ENCODE measurements at places on chromosomes 3 and 15. TPM values are rescaled to one million over a fixed set of nuclear protein-coding genes. Genes with fewer than 3 reads are reported as not detected.

GMNC gene
- not detected for total RNA-seq

DNA sequence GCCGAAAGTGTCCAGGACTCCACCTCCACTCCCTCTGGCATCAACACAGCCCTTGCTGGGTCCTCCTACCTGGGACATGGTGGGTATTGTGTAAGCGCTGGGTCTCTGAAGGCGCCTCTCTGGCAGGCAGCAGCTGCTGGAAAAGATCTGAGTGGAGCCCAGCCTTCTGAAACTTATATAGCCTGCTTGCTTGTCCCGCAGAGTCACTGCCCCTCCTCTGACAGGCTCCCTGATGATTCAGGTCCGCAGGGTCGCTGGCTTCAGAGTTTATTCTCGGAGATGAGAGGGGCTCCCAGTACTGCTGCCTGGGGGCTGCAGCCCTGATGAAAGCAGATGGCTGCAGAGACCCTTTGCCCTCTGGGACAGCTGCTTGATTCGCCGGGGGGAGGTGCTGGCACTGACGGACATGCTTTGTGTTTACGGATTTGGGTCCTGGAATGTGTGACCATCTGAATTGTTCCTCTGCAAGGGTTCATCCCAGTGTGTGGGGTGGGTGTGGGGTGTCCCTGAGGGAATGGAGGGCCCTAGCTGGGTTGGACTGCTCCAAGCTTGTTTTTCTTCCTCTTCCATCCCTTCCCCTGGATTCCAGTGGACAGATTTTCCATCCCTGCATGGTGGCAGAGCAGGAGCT, at the start of gene MUSTN1:
MUSTN1 (minus strand) TSS at position 149 of the 631 bp plus-strand sequence; CDS start at position 78, 71 bp downstream.
- no peaks in the 10 kb centered on the region for H3K27me3 ChIP-seq
- peak within 1 kb of the TSS; percentile 64 for H3K4me3 ChIP-seq
- peak; percentile 37 for DNase-seq
- no peaks in the 10 kb centered on the region for H3K36me3 ChIP-seq
- peak within 1 kb of the TSS; percentile 91 for H3K27ac ChIP-seq
- peaks cover 34% of the 10 kb centered on the region for H3K4me1 ChIP-seq

DNA sequence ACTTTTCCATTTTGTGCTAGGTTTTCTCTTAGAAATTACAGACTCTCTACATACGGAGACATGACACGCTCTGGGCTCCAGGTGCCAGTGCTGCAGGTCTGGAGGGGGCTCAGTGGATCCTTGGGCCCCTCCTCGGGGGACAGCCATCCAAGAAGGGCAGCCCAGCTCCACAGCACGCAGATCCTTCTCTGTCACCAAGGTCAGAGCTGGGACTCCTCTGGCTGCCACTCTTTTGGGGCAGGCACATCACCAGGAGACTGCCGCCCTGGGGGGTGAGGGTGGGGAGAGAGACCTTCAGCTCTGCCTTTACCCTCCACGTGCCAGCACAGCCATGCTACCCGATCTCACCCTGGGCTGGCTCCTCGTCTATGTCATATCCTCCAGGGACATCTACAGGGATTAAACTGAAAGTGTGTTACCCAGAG, 65.6 kb downstream of the ATP10A start:
- peaks cover 56% of the 10 kb centered on the region for H3K4me1 ChIP-seq
- DNase-seq, result no peak
- H3K27ac ChIP-seq, result no peak overlapping the region
- H3K4me3 ChIP-seq, result no peak overlapping the region
- no peaks in the 10 kb centered on the region for H3K36me3 ChIP-seq
- no peaks in the 10 kb centered on the region for H3K27me3 ChIP-seq

NR2C2 gene
- total RNA-seq, result 37.7 TPM

DNA sequence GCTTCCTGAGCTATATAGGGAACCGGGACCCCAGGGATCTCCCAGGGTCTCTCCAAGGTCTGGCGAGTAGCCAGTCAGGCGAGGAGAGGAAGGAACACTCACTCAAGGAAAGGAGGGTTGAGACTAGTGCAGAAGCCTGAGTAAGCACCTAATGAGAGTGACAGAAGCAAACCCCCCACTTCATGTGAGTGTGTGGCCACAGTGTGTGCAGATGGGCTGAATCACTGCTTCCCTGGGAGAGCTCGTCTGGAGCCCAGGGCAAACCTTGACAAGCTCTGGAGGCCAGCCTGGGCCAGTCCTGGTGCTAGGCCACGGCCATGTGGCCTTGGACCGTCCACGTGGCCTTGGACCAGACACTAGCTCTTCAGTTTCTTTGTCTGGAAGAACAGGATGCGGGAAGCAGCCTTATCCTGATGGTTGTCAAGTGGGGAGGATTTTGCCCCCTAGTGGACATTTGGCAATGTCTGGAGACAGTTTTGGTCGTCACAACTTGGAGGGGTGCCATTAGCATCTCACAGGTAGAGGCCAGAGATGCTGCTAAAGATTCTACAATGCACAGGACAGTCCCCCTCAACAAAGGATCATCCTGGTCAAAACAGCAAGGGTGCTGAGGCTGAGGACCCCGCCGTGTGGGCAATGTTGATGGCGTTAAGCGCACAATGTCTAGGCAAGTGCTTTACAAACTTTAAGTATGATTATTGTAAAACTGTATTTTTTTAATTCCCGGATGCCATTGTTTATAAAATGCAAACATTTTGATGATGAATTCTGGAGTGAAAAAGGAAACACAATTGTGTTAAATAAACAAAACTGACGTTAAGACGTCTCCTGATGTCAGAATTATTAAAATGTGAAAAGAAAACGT, 34.8 kb upstream of the CTSH start:
- H3K4me3 ChIP-seq, result no peak overlapping the region
- H3K36me3 ChIP-seq, result no peaks in the 10 kb centered on the region
- H3K27me3 ChIP-seq, result no peaks in the 10 kb centered on the region
- H3K27ac ChIP-seq, result peak overlapping the region; percentile 81
- H3K4me1 ChIP-seq, result peaks cover 27% of the 10 kb centered on the region
- peak; percentile 48 for DNase-seq

DNA sequence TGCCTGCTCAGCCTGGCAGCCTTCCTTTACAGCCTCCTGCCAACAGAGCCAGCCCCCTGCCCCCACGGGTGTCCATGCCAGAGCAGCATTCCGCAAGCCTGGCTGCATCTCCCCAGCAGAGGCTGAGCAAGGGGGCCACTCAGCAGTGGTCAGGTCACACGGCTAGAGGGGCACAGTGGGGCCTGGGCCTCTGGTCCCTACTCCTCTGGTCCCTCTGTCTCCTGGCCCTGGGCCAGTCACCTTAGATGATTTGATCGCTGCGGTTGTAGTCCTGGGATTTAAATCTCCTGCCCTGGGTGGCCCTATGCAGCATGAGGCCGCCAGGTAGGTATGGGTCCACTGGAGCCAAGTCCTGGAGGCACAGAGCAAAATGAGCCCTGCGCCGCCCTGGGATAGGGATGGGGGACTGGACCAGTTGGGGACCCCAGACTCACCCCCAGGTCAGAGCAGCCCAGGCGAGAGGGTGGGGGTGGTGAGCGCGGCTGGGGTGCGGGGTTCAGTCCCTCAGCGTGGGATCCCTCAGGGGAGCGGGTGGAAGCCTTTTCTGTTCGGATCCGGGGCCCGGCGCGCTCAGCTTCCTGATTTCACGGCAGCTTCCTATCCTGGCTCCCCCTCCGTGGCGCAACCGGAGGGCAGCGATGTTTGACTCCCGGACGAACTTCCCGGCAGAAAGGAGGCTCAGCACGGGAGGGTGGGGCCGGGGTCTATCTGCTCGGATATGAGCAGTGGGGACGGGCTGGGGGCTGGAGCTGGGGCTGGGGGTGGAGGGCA, at the start of gene ZBTB47:
ZBTB47 (plus strand) TSS at position 138 of the 771 bp plus-strand sequence. CDS start 4,659 bp downstream, outside the sequence.
- H3K4me3 ChIP-seq, result peak within 1 kb of the TSS; percentile 89
- no peaks in the 10 kb centered on the region for H3K27me3 ChIP-seq
- H3K27ac ChIP-seq, result no peak within 1 kb of the TSS
- H3K4me1 ChIP-seq, result peaks cover 20% of the 10 kb centered on the region
- peaks cover 7% of the 10 kb centered on the region for H3K36me3 ChIP-seq

DNA sequence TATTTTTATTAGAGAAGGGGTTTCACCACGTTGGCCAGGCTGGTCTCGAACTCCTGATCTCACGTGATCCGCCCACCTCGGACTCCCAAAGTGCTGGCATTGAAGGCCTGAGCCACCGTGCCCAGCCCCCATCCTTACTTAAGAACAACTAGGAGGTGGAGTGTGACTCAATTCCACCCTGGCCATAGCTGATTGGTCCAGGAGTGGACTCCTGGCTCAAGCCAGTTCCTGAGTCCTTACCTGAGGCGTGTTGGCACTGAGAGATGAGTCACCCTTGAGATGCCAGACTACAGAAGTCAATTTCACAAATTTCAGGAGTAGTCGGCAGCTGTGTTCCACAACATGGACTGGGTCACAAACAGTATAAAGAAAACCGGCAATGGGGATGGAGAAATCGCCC, 124.2 kb downstream of the SHQ1 start:
- H3K27ac ChIP-seq, result no peak overlapping the region
- H3K27me3 ChIP-seq, result no peaks in the 10 kb centered on the region
- no peaks in the 10 kb centered on the region for H3K36me3 ChIP-seq
- DNase-seq, result no peak
- peaks cover 27% of the 10 kb centered on the region for H3K4me1 ChIP-seq

TBC1D5 gene
- 52.6 TPM for total RNA-seq

SPSB4 gene
- 35.1 TPM for total RNA-seq

DNA sequence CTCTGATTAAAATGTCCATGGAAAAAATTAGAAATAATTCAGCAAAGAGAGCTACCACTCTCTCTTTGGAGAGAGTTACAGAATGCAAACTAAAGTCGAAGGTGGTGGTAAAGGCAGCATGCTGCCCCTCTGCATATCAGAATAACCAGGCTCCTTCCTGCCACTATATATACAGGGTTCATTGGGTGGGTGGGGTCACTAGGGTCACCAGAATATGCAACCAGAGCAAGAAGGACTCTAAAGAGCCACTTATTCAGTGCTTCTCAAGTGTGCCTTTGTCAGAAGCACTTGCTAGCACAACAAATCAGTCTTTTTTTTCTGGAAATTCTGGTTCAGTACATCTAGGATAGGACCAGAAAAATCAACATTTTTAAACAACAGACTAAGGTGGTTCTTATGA, 70.0 kb downstream of the MTHFS start:
- peaks cover 29% of the 10 kb centered on the region for H3K4me1 ChIP-seq
- H3K27me3 ChIP-seq, result no peaks in the 10 kb centered on the region

GRCh38 chr3:67592057-67592456, 62.4 kb downstream of the SUCLG2 start:
- H3K4me1 ChIP-seq, result no peaks in the 10 kb centered on the region
- no peak overlapping the region for H3K4me3 ChIP-seq
- H3K36me3 ChIP-seq, result peaks cover 28% of the 10 kb centered on the region
- H3K27me3 ChIP-seq, result no peaks in the 10 kb centered on the region

DNA sequence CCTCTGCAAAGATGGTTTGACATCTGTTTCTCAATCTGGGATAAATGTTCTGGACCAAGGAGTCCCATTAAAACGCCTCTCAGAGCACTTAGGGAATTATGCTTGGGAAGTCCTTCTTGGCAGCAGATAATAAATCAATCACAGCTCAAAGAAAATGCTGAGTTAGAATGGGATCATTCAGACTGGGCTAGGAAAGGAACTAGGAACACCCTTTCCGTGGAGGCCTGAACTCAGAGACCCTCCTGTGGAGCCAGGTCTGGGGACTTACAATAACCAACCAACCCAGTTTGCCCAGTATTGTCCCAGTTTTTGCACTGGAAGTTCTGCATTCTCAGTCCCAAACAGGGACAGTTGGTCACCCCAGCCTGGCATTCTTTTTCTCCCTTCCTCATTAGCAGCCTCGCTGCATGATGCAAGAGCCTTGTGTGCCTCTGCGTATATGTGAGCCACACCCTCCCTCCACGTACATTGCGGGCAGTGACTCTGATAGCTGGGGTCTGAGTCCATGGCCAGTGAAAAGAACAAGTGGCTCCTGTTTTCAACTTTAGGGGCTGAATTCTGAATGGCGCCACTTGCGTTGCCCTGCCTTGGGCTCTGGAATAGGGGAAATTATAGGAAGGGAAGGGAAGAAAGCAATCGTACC, 88.7 kb downstream of the SEMA5B start:
- no peak for DNase-seq
- no peak overlapping the region for H3K4me3 ChIP-seq
- H3K27ac ChIP-seq, result peak overlapping the region; percentile 8
- peaks cover 18% of the 10 kb centered on the region for H3K4me1 ChIP-seq

- no peak overlapping the region for H3K4me3 ChIP-seq
- H3K27ac ChIP-seq, result no peak overlapping the region
- no peaks in the 10 kb centered on the region for H3K36me3 ChIP-seq
- no peaks in the 10 kb centered on the region for H3K27me3 ChIP-seq
These were observed 70.2 kb downstream of the TFG start for GRCh38 chr3:100779480-100779879.

DNA sequence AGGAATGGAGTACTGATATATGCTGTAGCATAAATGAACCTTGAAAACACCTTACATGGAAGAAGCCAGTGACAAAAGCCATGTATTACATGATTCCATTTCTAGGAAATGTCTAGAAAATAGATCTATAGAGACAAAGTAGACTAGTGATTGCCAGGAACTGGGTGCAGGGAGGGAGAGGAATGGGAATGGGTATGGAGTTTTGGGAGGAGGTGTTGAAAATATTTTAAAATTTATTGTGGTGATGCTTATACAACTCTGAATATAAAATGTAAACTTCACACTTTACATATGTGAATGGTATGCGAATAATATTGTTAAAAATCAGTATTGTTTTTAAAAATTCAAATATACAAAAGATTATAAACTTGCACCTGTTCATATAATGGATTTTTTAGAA, 22.5 kb downstream of the ATP1B3 start:
- H3K4me1 ChIP-seq, result peaks cover 6% of the 10 kb centered on the region
- H3K36me3 ChIP-seq, result peaks cover 30% of the 10 kb centered on the region
- no peak overlapping the region for H3K27ac ChIP-seq
- no peak for DNase-seq
- no peaks in the 10 kb centered on the region for H3K27me3 ChIP-seq

LRRC15 gene
- not detected for total RNA-seq

GRCh38 chr3:161851941-161852566, 355.4 kb downstream of the OTOL1 start:
- H3K4me3 ChIP-seq, result no peak overlapping the region
- H3K27ac ChIP-seq, result no peak overlapping the region
- no peaks in the 10 kb centered on the region for H3K27me3 ChIP-seq
- H3K4me1 ChIP-seq, result no peaks in the 10 kb centered on the region

IL1RAP gene
- 5.4 TPM for total RNA-seq

GRCh38 chr3:25178672-25179071, 249.4 kb upstream of the RARB start:
- H3K27me3 ChIP-seq, result no peaks in the 10 kb centered on the region
- H3K4me1 ChIP-seq, result no peaks in the 10 kb centered on the region
- no peak overlapping the region for H3K4me3 ChIP-seq
- H3K27ac ChIP-seq, result no peak overlapping the region
- no peak for DNase-seq

DNA sequence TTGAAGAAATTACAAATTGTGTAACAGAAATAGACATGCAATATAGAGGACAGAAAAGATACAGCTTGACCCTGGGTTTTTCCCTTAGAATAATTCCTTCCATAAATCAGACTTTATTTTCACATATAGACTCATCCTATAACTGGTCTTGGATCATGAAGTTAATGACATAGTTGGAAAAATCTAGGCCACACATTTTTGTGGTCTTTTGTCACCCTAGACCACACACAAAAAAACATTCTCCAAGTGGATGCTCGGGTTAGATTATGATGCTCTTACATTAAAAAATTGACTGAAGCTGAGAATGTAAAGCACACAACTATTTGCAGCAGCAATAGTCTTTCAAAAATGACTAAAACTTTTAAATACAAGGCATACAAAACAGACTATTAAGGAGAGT, 7.5 kb upstream of the PLA2G4D start:
- H3K4me3 ChIP-seq, result no peak overlapping the region
- no peaks in the 10 kb centered on the region for H3K27me3 ChIP-seq
- no peak for DNase-seq
- no peaks in the 10 kb centered on the region for H3K36me3 ChIP-seq
- H3K27ac ChIP-seq, result no peak overlapping the region

- peak overlapping the region; percentile 72 for H3K27ac ChIP-seq
- no peak overlapping the region for H3K4me3 ChIP-seq
- peaks cover 25% of the 10 kb centered on the region for H3K36me3 ChIP-seq
These were observed 85.1 kb upstream of the CSPG5 start for GRCh38 chr3:47663630-47664240.

Measured in neural crest cell (in vitro differentiated cells).